ENCODE measurements at places on chromosomes 2 and 18.

DNA sequence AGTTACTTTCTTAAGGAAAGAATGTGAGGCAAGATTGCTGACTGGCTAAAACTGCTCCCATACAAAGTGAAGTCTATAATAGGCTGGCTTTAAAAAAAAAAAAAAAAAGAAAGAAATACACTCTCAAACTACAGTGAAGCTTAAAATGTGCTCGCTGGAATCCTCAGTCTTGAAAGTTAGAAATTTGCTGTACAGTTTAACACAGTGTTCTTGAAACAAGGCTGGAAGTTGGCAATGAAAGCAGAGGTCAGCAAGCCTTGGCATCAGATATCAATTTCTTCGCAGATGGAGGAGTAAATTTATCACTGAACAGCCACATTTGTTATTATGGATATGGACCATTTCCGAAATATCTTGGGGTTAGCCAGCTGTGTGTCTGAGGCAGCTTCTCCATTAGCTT is 392.9 kb downstream of the ZNF516 start:
- DNase-seq: no peak

DNA sequence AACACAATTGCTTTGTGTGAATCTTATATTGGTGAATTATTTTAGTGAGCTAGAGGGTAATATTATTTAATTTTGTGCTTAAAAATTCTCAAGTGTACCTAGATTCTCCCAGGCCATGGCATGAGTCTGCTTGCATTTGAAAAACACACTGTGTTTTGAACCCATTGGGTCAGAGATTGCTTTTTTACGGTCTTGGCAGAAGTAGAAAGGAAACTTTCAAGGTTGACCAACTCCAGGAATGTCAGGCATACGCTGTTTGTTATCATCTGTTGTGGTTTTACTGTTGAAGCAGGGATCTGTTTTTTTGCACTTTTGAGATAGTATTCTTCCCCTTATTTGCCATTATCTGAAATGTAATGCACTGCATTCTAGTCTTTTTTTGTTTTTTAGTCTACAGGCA is 377.4 kb downstream of the RPRM start:
- DNase-seq: no peak

GRCh38 chr18:27213123-27213717 is 28.1 kb upstream of the CHST9 start:
- DNase-seq: no peak

DNA sequence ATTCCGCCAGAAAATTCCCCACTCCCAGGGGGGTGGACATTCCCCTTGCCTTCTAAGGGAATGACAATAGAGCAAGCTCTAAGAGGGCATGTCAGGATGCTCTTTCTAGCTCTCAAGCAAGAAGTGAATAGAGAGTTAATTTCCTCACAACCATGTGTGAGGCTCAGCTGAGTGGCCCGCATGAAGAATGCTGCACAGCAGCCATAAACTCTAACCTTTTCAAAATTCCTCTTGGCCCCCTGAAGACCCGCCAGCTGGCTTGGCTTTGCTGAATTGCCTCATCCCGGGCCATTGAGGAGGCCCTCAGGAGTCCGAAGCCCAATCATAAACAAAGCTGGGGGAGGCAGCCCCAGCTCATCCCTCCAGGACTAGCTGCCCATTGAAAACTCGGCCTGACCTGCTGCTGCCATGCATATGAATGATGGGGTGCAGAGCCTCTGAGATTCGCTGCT is 38.2 kb downstream of the NRP2 start:
- no peak for DNase-seq

GRCh38 chr2:16302431-16303272 is 362.3 kb downstream of the MYCN start:
- no peak for DNase-seq

GRCh38 chr2:216575465-216575864 is 57.8 kb upstream of the IGFBP2 start:
- DNase-seq: no peak

DNA sequence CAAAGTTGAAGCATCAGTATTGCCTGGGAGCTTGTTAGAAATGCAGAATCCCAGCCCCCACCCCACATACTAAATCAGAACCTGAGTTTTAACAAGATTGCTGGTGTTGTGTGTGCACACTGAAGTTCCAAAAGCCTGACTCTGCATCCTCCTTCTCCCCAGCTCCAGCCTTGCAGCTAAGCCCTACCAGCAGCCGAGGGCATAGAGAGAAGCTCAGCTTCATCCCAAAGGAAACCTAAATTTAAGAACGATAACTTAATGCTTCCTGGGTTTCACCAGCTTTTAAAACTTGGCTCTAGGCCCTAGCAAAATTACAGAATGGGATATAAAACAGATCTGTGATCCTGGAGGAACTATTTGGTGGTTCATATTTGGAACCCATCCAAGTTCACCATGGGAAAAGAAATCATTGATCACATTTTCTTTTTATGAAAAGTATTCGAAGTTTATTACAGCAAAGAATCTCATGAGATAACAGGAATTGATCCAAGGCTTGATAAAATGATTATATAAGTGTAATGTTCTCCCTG is 11.1 kb downstream of the SMYD1 start:
- DNase-seq: no peak

DNA sequence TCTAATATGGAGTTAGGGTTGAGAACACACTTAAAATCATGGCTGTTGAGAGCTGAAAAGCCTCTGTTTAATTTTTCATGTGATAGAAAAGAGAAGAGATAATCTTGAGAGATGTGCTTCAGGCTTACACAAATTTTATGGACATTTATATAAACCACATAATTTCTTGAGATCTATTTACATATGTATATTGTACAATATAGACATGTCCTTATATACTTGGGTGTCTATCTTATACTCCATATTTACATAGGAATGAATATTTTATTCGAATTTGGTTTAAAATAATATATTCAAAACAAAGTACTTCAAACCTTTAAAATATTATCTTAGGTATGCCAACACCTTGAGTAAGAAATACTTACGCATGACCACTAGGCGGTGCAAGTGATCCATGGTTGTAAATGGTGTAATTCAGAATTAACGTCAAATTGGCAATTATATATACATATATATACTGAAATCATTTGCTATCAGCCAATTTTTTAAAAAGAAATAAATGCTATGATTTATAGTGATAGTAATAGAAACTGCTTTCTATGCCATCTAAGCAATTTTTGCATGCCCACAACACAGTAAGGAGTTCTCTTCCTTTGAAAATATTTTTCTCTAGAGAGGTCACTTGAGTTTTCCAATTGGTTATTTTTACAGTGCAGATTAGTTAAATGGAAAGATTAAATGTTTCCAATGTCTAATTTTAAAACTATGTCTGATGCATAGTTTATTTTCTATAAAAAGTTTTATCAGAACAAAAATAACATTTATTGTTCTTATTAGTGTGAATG is 37.6 kb upstream of the SPAG16 start:
- peak; percentile 80 for DNase-seq

- no peak for DNase-seq
Observed at GRCh38 chr2:15871239-15871783, 69.0 kb upstream of the MYCN start.

GRCh38 chr18:27447930-27448329 is 262.8 kb upstream of the CHST9 start:
- no peak for DNase-seq

GRCh38 chr18:43004421-43004820 is 111.1 kb downstream of the RIT2 start:
- DNase-seq: no peak

DNA sequence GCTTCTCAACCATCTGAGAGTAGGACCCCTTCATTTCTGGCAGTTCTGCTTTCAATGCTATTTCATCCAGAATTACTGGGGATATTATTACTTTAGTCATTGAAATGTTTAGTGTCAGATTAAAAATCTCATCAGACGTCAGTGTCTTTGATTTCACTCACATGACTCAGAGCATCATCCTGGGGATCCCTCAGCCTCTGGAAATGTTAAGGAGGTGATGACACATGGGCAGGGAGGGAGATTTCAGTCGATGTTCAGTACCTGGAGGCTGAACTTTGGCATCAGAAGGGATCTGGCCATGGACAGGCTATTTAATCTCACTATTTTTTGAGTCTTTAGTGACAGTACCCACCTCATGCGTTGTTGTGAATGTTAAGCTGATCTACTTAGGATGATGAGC is 39.1 kb downstream of the OSBPL6 start:
- DNase-seq: no peak

- DNase-seq: no peak
Observed at GRCh38 chr2:226699321-226699720, 100.3 kb downstream of the IRS1 start.

DNA sequence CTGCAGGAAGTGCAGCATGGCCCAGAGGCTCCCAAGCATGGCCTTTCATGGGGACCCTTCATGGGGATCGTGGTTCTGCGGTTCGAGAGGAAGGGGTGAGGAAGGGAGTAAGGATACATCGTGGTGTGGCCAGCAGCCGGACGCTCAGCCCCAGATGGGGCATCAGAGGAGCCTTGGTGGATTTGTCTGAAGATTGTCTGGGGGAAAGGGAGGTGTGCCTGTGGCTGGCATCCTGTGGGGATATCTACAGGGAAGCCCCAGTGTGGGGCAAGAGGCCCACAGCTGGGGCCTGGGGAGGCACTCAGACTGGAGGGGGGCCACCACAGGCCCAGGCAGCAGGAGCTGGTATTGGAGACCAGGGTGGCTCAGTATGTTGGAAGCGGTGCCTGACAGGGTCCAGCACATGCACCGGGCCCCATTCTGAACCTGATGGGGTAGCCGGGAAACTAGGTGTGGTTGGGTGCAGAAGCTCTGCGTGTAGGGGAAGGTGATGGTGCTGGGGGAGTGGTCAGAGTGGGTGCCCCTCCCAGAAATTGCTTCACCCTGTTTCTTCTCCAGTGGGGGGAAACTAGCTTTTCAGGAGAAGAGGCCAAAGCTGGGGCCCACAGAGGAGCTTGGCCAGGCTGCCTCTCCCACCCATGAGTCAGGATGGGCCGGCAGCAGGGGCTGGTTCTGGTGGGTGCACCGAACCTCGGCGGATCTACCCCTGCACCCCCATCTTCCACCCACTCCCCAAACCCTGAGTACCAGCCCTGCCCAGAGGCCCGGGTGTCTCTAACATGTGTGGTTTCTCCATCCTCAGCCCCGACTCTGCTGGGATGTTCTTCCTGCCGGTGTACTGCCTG is 274.4 kb upstream of the HDAC4 start:
- no peak for DNase-seq
